Coronary artery (tissue), 2 donors: ENCODE measurements at places on chromosomes 3 and 15.

GRCh38 chr15:90565866-90566265, 36.1 kb downstream of the CRTC3 start:
- no peak for DNase-seq

- no peak for DNase-seq
These were observed 1.2 kb downstream of the PLOD2 start for GRCh38 chr3:146159616-146160320.

DNA sequence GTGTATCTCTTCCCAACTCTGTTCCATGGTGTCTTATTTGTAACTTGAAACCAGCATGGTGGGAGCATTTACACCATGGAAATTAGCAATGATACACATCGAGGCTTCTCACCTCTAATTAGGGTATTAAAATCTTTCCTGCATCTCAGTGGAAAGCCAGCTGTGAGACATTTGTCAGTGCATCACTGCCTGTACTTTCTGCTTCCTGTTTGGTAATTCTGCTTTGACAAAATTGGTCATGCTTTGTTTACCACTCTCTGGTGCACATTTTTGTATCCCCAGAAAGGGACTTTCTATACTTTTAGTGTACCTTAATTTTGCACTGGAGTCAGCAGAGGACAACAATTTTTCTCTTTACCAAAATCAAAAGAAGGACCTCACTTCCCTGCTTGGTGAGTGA, 402.1 kb downstream of the PDCD6IP start:
- no peak for DNase-seq

DNA sequence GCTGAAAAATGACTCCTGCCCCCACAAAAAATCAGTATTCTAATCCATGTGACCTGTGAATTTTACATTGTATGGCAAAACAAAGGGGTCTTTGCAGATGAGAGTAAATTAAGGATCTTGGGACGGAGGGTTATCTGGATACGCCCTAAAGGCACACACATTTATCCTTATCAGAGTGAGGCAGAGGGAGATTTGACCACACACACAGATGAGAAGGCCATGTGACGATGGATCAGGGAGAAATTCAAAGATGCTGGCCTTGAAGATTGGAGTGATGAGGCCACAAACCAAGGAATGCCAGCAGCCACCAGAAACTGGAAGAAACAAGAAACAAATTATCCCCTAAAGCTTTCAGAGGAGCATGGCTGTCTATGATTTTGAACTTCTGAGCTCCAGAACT, 288.5 kb downstream of the XXYLT1 start:
- DNase-seq: peak; percentile 4

DNA sequence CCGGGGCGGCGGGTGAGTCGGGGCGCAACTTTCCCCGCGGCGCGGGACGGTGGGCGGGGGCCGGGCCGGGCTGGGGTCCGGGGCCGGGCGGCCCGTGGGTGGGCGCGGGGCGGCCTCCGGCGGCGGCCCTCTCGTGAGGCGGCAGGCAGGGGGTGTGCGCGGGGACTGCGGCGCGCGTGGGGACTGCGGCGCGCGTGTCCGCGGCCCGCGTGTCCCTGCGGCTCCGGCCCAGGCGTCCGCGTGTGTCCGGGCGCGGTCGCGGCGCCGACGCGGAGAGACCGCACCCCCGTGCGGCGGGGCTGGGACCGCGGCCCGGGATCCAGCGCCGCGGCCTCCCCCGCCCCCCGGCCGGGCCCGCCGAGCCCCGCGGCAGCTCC, 349 bp downstream of the PLXNA1 start:
- no peak for DNase-seq

GRCh38 chr15:83312071-83312470, 27.6 kb upstream of the BNC1 start:
- no peak for DNase-seq

DNA sequence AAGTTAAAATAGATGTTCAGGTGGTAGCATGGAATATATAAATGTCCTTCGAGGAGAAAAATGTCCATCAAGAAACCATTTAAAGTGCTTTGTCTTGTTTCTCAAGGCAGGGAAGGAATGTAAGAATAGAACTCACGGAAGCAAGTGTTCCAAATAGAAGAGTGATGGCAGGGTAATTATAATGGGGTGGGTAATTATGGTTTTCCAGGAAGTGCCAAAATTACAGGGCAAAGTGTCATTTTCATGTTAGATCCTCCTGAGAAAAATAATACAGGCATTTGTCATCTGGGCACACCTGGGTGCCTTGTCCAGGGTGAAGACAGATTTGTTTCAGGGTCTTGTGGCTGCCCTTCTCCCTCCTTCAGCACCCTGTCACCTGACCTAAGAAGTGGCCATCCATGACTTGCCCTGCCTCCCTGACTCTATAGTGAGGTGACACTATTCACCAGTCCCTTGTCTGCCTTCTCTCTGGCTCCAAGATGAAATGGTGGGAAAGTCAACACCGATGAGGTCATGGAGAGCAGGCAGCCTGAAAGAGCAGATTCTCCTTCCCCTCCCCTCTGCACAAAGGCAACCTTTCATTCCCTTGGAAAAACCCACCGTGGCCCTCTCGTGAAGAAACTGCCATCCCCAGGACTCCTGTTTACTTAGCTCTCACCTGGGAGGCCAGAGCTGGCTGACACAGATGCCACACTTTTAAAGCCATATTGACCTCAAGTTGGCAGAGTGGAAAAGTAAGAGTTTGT, 45.1 kb upstream of the AMOTL2 start:
- no peak for DNase-seq

DNA sequence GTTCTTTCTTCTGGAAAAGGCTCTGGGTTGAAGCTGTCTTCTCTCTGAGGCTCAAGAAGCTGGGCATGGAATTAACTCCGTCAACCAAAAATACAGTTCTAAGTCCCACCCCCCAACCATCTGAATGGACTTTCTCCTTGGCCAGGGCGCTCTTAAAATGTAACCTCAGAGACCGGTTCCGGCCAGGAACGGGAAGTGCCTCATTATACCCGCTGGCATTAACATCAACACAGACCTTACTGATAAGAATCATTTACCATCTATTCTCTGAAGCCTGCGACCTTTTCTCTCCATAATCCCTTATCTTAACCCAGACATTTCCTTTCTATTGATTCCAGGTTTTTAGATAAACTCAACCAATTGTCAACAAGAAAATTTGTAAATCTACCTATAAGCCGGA, 64.7 kb downstream of the ATP1B3 start:
- no peak for DNase-seq

DNA sequence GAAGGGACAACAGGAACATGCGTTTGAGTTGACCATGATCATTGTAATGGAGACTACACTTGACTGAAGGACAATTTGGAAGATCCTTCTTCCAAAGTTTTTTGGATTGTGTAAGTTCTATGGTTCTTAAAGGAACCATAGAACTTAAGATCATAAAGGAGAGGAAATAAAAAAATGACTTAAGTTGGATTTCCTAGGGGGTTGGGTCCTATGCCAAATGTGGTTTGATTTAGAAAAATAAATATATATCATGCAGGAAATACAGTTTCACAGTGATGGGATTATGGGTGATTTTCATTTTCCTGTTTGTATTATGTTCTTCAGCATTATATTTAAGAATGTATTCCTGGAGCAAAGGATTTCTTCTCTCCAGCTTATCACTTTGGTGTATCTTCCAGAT, 305.5 kb upstream of the DPH6 start:
- DNase-seq: no peak

DNA sequence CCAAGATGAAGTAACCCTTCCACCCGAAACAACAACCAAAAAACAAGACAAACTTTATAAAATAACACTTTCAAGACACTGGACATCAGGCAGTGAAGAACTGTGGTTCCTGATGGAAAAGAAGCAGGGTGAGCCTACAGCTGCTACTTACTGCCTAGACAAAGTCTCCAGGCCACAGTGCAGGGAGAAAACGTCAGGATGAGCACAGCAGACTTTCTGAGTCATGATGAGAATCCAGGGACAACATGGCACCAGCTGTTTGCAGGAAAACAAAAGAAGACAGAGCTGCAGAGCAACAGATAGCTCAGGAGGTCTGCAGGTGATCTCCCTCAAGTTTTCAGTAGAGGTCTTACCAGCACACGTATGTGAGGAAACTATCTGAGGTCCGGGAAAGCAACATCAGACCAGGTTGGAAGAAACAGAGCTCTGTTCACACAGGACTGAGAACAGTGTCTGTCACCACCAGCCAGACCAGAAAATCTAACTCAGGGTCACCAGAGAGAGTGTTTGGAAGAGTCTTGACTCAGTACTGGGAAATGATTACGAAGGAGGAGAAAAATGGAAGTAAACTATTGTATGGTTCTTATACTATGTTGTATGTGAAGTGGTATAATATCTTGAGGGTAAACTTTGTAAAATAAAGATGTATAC, 108.9 kb downstream of the ANO10 start:
- no peak for DNase-seq

DNA sequence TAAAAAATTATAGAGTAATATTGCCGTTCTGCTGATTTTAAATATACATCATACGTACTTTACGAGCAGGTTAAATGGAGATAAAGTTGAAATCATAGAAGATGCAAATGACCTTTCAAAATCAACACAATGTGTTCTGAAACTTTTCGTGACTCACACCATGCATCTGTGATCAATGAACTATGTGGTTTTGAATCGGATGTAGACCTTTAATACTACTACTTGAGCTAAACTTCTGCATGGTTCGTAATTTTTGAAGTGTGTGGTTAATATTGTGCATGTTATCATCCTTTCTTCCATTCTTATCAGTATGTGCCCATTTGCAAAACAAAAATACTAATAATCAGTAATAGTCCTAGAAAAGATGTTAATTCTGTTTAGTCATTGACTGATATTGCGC, 58.9 kb downstream of the GASK1A start:
- DNase-seq: no peak

DNA sequence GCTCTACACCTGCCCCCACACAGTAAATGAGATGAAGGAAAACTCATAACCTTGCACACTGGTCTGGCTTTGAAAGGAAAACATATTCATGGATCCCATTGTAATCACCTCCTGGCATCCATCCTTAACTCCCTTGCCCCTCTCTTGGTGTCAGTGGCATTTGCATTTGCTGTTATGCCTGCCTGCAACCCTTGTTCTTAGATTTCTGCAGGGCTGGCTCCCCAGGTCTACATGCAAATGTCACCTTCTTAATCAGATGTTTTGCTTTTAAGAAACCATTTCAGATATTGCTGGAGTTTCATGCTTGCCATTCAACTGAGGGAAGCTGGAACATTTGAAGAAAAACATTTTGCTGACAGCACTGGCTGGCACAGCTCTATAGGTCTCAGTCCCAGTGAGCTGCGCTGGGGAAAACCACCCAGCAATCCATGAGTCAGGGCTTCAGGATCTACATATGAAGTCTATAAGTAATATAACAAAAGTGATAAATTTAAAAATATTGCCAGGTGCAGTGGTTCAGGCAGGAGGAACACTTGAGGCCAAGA, 19.1 kb downstream of the LRRC2 start:
- no peak for DNase-seq

GRCh38 chr3:78918361-78919020, 849.3 kb downstream of the ROBO1 start:
- no peak for DNase-seq

- no peak for DNase-seq
These were observed 46.7 kb downstream of the RTP1 start for GRCh38 chr3:187243933-187244524.

GRCh38 chr15:71538181-71538580, 272.2 kb upstream of the NR2E3 start:
- DNase-seq: no peak

- no peak for DNase-seq
These were observed 29.6 kb downstream of the ONECUT1 start for GRCh38 chr15:52760562-52760961.
